ENCODE measurements at places on chromosomes 5 and 9.

DNA sequence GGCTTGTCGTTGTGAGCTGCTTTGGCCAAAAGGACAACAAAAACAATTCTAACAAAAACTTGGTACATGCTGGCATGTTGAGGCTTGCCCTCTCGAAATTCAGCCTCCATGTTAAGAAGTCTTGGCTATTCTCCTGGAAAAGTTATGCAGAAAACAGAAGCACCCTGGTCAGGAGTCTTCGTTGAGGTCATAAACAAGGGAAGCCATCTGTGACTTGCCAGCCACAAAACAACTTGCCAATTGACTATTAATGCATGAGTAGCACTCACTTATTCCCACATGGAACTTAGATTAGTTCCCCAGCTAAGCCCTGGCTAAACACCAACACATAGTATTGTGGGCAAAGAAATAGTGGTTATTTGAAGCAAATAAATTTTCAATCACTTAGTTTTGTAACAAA, 521.0 kb upstream of the CHD1 start:
- DNase-seq: no peak

- no peak for DNase-seq
These were observed 183.0 kb upstream of the CDH9 start for GRCh38 chr5:27221410-27221809.

- no peak for DNase-seq
These were observed 378.6 kb downstream of the NNT start for GRCh38 chr5:43981556-43981955.

- DNase-seq: no peak
These were observed 3.5 kb upstream of the WDR38 start for GRCh38 chr9:124849801-124850200.

- DNase-seq: no peak
These were observed 794.0 kb downstream of the EFNA5 start for GRCh38 chr5:106876665-106877194.

GRCh38 chr9:79623799-79624721, 52.3 kb downstream of the TLE4 start:
- no peak for DNase-seq

GRCh38 chr9:22005702-22006606, 3.2 kb downstream of the CDKN2B start:
- DNase-seq: no peak
